NCI-H2107 (cell line): ENCODE measurements at places on chromosomes 1 and 21.

DNA sequence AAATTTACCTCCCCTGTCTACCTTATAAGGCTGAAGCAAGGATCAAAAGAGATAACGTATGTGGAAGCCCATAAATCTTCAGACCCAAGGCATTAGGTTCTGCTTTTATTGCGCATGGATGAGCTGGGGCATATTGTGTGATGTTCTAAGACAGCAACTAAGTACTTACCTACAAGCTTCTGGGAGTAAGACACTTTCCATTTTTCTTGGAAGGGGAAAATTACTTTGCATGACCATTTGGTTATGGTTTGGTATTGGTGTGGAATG lies 21.1 kb downstream of the LMOD1 start:
- DNase-seq: no peak

DNA sequence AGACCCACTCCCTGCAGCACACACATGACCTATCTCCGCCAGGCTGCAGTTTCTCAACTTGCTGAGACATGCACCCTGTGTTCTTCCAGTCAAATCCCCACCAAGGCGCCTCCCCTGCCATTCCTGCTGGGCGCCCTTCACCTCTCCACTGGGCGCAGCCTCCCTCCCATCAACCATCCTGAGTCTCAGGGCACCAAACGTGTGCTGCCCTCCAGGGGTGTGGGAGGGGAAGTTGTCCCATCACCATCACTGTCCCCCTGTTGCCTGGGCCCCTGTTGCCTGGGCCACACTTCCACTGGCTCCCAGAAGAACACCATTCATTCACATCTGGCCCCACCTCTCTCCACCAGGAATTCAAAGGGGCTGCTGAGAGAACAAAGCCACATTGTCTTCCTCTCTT lies 44.9 kb upstream of the EFHD2 start:
- no peak for DNase-seq

DNA sequence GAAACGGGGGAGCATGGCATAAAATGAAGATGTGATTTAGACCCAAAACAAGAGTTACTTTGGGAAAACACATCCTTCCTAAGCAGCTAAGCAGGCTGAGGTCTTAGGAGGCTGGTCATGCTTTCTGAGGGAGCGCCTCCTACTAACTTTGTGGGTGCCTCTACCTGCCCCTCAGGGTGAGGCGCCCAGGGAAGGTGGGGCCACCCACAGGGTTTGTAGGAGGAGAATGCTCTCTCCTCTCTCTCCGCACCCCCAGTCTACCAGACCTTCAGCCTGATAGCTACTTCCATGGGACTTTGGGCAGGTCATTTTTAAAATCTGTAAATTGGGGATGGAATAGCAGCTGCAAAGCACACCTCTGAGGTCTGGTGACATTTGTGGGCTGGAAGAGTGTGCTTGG lies 23.8 kb downstream of the SLC27A3 start:
- DNase-seq: no peak

- DNase-seq: no peak
These were observed 216.1 kb downstream of the USH2A start for GRCh38 chr1:216207154-216207553.

DNA sequence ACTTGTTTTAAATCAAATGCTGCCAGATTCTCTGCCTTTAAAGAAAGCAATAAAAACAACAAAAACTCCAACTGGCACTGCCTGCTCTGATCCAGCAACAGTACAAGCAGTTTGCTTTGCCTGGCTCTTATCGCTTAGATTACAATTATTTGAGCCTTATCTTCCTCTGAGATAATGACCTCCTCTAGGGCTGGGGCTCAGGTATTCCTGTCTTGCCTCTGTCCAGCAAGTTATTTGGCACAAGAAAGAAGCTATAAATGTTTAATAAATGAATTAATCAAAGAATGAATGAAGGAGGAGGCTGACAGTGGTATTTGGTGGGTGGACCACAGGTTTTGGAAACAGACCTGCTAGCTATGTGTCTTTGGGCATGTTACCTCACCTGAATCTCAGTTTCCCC lies 6.7 kb upstream of the SLC2A1 start:
- DNase-seq: no peak

GRCh38 chr1:224294775-224295174 lies 35.2 kb downstream of the NVL start:
- no peak for DNase-seq

- DNase-seq: no peak
These were observed 119.3 kb downstream of the HLCS start for GRCh38 chr21:36847189-36847588.

- DNase-seq: no peak
These were observed 5.4 kb downstream of the CDCA8 start for GRCh38 chr1:37697737-37698136.

DNA sequence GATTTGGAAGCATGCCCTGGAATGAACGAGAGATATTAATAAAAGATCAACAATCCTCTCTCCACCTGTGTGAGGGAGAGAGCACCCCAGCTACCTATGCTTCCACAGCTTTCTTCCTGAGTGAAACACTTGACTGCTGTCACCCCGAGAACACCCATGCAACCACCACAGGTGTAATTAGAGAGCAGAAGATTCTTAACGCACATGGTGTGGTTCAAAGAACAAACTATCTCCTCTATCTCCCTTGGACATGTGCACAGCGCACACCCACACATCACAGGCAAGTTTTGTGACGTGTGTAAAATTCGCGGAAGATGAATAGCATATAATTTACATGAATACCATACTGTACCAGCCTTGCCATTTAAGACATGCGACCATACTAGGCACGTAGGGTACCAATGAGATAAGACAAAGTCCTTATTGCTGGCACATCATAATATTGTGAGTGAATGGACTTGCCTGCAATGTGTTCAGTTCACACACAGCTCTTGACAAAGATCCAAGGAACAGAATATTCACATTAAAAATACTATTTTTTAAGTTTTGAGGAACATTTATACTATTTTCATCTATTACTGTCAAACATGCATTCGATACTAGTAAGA lies 11.6 kb downstream of the ERRFI1 start:
- DNase-seq: no peak

GRCh38 chr1:169048043-169048442 lies 58.4 kb upstream of the ATP1B1 start:
- DNase-seq: no peak

DNA sequence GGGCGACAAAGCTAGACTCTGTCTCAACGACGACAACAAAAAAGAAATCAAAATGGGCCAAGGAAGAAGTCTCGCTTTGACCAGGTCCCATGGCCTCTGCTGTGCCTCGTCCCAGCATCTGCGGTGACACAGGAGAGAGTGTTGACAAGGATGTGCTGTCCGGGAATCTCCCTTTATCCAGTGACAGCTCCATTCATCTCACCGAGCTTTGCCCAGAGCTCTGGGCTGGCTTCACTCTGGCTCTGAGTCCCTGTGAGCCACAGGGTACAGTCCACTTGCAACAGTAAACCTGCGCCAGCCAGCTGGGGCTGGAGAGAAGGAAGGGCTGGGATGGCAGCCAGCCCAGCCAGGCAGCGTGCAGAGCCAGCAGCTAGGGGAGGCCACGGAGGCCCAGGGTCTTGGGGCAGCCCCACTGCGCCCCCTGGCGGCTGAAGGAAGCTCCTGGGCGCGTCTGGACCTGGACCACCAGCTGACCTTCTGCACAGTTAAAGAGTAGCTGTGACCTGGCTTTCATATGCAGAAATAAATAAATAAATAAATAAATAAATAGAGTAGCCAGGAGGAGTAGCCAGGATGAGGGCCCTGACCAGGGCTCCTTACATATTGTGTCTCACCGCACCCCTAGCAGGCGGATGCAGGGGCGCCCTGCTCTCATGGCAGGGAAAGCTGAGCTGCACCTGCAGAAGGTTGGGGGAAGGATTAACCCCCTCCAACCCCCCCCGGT lies 29.7 kb downstream of the ENO1 start:
- no peak for DNase-seq

DNA sequence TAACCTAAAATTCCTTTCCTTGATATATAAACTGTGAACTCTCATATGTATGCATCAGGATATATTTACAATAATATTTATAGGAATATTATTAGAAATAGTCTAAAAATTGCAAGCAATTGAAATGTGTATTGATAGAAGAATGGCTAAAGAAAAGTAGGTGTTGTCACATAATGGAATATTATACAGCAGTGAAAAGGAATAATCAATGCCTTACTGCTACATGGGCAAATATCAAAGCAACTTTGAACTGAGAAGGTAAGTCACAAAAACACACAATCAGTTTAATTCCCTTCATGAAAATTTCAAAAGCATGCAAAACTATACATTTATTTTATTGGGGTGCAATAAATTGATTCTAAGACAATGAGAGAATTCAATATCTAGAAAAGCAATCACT lies 35.7 kb upstream of the CDC14A start:
- no peak for DNase-seq

DNA sequence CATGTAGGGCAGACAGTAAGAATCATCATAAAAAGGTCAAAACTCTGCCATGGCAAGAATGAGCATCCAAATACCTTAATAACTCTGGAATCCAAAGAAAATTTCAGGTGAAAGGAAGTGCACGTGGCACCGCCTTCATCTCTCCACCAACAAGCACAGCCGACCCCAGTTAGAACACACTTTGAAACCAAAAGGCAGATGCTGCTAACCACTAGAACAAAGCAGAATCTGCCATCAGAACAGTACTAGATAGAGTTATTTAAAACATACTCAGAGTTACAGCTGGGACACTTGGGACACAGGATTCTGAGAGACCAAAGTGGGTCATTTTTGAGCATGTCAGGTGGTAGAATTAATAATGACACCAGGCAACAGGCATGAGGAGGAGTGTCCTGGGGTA lies 106.7 kb upstream of the SOD1 start:
- no peak for DNase-seq

GRCh38 chr1:18088077-18088594 lies 19.5 kb upstream of the IGSF21 start:
- DNase-seq: no peak

DNA sequence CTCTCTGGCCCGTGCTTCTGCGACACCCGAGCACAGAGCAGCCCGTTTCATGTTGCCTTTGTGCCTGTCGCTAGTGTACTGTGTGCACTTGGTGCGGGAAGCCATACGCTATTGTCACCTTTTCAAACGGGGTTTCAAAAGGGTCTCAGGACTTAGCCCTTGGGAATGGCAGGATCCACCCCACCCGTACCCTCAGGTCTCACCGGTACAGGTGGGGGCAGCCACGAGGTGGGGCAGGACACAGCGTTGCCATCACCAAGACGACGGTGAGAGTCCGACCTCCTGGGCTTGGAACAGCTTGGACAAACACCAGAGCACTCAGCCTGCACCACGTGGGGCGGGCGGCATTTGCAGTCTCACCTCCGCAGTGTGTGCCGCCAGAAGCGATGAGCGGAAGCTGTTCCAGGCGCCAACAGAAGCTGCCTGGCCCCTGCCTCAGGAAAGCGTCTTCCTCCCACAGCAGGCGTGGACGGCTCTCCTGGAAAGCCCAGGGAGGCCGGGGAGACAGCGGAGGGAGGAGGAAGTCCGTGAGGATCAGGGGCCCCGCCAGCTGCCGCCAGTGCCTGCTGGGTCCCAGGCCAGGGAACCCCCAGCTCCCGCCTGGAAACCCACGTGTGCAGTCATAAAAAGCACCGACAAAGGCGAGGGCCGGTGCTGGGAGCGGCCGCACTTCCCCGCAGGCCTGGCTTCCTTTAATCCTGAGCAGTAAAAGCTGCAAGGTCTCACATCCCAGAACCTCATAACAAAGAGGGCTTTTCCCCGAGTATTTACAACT lies 131.3 kb upstream of the ARHGEF16 start:
- no peak for DNase-seq

DNA sequence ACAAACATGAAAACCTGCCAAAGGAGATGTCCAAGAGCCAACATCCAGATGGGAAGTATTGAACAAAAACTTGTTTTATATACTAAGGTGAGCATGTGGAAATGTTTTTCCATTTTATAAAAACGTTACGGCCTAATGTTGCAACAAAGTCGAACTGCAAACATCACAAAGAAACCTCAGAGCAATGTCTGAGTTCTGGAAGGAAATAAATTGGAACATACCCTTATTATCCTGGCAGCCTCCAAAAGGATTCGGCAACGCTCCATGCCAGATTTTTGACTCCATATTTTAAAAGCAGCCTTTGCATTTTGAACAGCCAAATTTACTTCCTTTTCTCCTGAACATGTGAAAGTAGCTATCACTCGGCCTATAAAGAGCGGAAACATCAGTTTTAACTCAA lies 3.3 kb downstream of the ALDH9A1 start:
- DNase-seq: no peak

DNA sequence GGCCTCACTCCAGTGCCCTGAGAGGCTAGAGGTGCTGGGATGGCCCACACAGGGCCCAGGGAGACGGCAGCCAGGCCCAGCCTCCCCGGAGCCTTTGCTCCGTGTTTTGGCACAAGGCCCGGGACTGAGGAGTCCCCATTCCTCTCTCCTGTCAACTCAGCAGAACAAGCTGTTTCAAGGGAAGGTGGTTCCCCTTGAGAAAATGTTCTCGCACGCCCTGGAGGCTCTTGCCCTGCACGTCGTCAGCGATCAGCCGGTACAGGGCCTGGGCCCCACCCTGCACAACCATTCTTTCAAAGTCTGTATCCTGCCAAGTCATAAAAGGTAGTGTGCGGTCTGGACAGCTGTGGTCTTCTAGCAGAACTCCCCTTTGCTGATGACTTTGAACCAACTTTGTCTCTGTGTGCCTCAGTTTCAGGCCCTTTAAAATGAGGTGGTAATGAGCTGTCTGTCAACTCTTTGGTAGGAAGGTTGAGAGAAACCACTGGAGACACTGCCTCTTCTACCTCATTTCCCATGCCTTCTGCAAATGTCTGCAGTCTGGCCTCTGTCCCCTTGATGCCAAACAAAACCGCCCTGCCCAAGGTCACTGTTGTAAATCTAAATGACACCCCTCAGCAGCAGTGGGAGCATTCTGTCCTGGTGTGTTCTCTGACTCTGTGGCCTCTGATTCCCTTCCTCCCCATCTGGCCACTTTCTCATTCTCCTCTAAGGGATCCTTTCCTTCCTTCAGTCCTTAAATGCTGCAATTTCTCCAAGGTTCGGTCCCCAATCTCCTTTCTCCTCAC lies 138.6 kb upstream of the JUN start:
- DNase-seq: no peak
